Activated CD8-positive, alpha-beta memory T cell treated with anti-CD3 and anti-CD28 coated beads, Interleukin-2, amount 50 U/mL, for 4 hours (primary cell): ENCODE measurements at places on chromosomes 2 and 18.

DNA sequence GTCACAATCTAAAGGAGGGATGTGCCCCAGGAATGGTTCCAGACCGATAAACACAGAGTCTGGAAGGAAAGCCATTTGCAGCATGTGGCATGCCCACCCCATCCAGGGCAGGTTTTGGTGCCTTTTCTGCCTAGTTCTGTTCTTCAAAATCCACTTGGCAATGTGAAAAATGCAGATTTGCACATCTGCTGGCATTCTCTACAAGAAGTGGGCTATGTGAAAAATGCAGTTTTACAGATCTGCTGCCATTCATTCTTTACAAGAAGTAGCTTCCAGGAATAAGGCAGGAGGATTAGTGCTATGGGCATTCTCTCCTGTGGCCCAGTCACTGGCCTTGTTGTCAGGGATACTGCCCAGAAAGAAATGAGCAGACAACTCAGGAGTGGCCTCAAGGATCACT lies 68.1 kb downstream of the C1D start:
- DNase-seq = no peak

DNA sequence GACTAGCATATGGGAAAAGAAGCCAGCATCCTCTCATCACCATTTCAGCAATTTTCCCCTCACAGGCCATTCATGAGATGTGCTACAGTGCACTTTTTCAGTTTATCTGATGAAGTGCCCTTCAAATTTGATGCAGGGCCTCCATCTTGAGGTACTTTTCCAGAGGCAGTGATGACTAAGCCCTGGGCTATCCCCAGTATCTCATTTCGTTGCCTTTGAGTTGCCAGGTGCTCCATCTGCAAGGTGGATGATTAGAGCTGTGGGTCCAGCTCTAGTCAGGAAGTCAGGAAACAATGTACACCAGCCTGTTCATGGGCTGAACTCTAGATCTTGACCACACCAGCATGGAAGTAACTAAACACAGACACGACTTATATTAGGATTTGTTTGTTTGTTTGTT lies 425.2 kb downstream of the METTL4 start:
- no peak for DNase-seq

DNA sequence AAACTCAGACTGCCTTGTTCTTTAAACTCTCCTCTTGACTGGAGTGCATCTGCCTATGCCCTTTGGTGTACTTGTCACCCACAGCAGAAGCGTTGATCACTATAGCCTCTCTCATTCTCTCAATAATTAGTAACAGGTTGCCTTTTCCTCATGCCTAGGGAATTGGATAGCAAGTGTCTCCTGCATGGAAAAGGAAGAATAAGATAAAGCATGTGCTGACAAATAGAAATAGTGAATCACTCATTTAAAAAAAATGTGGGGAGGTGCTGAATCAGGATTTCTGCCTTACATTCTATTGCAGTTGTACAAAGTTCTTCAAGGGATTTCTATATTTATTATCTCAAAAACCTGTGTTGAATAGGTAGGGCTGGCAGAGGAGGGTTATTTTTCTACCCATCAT lies 323.0 kb downstream of the TXNL1 start:
- DNase-seq = no peak

DNA sequence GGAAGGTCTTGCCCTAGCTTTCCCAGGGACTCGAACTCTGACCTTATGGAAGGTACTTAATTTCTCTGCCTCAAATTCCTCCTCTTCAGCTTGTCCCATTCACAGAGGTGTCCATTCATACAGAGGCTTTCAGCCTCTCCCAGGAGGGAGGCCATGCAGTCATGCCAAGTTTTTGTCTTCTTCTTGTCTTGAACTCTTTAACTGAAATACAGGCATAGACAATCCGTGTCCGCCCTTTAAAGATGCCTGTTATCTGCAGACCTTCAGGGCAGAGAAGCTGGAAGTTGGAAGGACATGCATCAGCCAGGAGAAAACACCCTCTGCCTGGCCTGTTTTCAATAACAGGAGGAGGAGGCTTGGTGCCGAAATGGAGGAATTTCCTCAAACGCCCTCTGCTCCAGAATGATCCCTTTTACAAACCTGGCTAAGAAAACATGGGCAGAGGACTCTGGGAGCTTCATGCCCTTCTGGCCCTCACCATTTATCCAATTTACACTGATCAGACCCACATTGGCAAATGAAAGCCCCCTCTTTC lies 308.3 kb downstream of the MYCN start:
- no peak for DNase-seq

DNA sequence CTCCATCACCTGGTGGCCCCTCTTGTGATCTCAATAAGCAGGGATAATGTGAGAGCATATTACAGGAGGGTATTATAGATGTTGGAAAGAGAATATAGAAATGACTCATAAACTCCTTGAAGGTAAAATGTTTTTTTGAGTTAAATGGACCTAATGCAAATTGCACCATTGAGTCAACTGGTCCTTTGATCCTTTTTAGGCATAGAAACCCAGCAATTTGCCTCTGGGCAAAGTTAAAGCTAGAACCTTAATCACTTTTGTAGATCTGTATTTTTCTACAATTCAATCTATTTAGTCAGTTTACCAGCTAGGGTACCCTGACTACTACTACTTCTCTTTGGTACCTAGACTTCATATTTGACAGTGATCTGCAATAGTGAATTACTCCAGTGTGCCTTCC lies 71.8 kb upstream of the RNF152 start:
- DNase-seq = no peak

GRCh38 chr2:21356086-21356856 lies 232.5 kb downstream of the TDRD15 start:
- no peak for DNase-seq

- DNase-seq = no peak
These were observed 23.9 kb upstream of the CCDC68 start for GRCh38 chr18:54983041-54983686.

- DNase-seq = no peak
These were observed 80.7 kb upstream of the RNF152 start for GRCh38 chr18:61973273-61974115.

GRCh38 chr18:51561821-51562220 lies 364.3 kb upstream of the MEX3C start:
- no peak for DNase-seq

- no peak for DNase-seq
These were observed 13.4 kb downstream of the DUSP19 start for GRCh38 chr2:183091954-183092345.

DNA sequence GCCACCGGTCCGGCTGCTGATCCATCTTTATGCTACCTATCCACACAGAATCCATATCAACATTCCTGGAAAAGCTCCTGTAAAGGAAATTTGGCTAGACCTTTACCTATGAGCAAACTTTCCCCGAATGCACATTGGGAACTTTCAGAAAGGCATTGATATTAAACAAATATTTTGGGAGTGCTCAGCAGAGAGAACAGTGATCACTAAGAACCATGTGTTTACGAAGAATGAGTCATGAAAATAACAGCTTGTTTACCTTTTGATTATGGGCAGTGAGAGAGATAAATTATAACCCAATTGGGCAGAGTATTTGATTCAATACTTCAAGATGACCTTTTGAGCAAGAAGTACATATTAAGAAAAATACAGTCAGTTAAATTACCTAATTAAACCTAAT lies 189.7 kb upstream of the CDH2 start:
- DNase-seq = no peak
